ENCODE measurements at places on chromosomes 1 and 21.

GRCh38 chr1:7013833-7014639 is 228.8 kb downstream of the CAMTA1 start:
- no peak for DNase-seq

DNA sequence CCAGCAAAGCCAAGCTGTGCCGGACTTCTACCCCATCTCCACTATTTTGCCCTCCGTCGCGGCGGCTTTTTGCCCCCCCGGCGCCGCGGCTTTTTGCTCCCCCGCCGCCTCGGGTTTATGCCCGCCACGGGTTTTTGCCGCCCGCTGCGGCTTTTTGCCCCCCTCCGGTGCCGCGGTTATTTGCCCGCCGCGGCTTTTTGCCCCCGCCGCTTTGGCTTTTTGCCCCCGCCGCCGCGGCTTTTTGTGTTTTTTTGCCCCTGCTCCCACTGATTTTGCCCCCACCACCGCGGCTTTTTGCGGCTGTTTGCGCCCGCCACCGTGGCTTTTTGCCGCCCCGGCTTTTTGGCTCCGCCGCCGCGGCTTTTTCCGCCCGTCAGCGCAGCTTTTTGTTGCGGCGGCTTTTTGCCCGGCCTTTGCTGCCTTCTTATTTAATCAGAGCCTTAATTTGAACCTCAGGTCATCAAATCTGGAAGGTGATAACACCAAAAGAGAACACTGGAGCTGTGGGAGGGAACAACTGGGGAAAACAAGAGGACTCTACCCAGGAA is 106.0 kb downstream of the TPTE start:
- no peak for DNase-seq

DNA sequence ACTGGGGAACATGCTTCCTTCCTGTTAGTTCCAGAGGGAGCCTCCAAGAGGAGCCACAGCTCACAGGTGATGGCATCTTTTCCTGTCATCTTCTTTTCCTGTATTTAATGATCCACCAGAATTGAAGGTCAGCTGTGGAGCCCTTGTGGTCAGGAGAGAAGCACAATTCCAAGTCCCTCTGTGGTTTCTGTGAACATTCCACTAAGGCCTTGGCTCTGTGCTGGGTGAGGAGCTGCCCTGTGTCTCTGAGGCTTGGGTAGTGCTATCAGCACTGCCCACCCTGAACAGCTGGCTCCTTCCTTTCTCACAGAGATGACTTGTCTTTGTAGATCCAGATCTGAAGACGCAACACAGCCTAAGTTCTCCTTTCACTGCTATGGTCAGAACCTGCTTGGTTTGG is 141.9 kb upstream of the MAP1LC3C start:
- no peak for DNase-seq

DNA sequence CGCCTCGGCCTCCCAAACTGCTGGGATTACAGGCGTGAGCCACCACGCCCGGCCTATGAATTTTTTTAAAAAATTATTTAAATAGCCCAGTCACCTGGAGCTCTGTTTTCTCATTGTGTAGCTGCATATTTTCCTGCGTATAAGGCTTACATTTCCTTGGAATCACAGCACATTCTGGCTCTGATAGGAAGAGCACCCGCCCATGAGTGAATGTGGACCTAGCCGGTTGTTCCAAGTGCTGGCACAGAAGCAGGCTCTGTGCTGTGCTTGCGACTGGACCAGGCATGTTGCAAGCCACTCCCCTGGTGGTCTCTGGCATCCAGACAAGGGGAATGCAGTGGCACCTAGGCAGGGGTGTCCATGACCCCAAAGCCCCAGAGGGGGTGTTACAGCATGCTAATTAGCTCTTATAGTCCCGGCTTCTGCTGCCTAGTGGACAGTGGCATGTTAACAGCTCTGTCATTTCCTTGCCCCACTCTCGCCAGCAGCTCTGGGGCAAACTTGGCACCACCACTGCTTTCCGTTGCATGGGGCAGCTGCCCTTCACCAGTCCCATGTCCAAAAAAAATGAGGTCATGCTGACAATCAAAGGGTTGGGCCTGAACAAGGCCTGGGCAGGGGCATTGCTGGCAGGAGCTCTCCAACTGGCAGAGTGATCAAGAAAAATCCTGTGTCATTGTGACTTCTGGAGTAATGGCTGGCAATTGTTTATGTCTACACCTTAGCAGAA is 5.2 kb upstream of the VTCN1 start:
- no peak for DNase-seq

- no peak for DNase-seq
These were observed 114.0 kb upstream of the APP start for GRCh38 chr21:26284531-26284930.

GRCh38 chr1:240582953-240583352 is 29.0 kb downstream of the GREM2 start:
- DNase-seq: no peak

DNA sequence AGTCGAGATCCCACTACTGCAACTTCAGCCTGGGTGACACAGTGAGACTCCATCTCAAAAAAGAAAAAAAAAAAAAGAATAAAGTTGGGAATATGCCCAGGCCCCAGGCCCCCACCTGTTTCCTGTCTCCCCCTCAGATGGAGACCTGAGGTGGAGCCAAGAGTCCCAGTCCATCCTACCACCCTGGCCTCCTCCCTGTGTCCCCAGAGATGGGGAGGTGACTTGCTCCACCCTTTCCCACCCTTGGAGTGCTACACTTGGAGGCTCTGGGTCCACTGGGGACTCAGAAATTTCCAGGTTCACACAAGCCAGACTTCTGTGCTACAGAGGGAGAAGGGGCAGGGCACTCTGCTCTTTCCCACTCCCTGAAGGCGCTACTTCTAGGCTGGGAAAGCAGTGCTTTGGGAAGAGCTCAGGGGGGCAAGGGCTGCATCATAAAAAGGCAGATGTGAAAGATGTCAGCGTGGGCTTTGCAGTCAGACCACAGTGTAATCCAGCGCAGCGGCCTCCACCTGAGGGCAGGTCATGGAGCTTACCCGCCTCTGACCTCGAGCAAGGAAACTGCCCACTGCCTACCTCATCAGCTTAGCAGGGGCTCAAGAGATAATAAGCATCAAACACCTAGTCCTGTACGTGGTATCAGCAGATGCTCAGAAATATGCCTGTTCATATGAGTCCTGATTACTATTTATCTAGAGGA is 13.4 kb downstream of the TMEM63A start:
- no peak for DNase-seq

DNA sequence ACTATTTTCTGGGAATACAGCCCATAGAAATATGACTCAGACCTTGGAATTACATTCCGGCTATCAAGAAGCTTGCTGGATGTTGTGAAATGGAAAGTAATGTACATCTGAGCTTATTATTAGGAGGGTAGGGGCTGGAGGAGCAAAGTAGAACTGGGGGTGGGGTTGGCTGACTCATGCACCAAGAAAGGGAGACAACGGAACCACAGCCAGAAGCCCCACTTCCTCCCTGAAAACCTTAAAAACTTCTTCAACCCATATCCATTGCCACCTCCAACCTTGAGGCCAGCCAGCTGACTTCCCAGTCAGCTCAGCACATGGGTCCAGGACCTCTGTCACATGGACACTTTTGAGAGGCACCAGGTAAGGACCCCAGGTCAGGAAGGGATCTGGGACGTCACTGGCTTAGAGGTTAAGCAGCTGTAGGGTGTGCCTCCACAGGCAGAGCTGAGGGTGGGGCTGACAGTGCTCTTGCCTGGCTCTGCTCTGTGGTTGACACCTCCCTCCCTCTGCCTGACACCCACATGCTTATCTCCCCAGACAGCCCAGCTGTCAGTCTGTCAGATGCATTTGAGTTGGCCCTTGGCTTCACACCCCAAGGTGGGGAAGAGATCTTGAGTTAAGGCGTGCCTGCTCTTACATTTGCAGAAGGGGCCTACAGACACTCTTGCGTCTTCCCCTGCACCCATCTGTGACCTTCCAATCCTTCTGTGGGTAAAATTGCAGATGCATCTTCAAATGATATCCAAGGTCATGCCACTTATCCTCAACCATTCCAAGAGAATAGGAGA is 5.7 kb upstream of the ZNF683 start:
- peak; percentile 91 for DNase-seq

DNA sequence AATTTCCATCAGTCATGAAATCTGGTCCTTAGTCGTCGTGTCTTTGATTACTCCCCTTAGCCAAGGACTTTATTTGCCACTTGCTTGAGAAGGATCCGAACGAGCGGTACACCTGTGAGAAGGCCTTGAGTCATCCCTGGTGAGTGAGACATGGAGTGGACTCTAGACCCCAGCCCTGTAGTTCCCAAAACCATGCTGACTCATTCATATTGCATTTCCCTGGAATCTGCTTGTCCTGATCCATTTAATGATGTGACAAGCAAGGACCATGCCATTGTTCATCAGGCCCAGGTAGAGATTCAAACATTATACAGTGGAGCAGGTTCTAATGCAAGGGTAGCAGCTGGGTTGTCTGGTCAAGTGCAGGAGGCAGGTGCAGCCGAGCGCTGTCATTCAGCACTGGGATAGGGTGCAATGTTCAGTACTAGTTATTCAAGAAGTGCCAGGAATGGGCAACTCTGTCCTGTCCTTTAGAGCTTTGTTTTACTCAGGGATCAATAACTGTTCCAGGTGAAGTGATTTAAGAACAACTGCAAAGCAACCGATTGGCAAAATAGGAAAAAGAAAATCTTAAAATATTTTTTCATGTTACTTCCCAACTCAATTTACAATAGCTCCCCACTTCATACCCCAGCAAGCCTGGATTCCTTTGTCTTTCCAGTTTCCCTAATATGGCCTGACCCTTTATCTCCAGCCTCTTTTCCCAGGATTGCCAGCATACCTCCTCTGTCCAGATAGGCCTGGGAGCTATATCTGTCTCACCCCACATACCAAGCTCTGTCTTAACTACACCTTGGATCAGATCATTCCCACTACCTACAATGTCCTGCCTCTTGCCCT is 26.5 kb downstream of the CAMK1G start:
- DNase-seq: no peak

DNA sequence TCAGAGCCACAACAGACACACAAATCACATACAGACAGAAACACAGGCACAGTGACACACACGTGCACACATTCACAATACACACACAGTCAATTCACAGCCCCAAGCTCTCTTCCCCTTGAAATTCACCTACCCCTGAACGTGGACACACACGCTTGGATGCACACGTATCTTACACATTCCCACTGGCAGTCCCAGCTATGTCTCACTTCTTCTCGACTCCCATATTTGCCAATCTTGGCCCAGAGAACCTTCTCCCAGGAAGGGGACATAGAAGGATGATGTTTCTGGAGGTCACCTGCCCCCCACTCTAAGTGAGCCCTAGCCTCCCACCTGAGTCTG is 1.6 kb downstream of the CRYBG2 start:
- no peak for DNase-seq

DNA sequence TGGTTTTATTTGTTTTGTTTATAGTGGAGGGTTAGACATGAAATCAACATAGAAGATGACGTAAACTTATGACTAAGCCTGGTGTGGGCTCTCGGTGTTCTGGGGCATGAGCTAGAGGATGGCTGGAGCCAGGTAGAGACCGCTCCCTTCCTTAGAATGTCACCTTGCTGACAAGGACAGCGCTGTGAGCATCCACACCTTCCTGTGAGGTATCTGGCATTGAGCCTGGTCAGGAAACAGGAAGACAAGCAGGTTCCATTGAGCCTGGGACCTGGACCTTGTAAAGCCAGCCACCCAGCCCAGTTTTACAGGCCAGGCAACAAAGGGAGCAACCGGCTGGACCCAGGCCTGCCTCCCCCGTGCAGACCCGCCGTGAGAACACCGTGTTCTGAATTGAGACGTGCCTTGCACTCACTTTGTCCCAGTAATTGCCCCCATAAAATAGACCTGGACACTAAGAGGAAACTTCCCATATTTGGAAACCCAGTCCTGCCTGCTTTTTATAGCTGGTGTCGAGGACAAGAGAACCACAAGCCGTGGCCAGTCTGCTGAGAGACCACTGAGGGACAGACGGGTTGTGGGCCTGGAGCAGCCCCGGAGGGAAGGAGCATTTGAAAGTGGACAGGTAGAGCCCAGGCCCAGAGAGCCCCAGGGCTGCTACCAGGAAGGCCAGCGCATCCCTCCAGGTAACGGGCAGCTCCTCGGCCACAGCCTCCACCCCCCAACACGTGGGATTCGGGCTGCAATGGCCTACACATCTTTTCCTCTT is 78.0 kb downstream of the PDE9A start:
- DNase-seq: no peak

GRCh38 chr1:234549447-234550021 is 60.4 kb downstream of the IRF2BP2 start:
- no peak for DNase-seq

DNA sequence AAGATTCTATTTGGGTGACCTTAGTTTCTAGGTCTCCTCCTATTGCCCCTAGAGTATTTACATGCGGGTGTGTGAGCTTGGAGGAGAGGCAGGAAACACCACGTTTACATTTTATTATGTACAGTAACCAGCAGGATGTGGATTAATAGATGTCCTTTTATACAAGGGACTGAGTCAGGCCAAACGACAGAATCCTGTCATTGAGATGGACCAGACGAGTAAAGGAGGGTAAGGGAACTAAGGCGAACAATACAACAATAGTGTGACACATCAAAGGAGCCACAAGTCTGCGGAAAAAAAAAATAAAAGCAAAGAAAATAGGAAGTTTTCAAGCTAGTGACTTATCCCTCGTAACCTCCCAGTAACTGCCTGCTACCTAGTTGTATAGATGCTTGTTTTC is 151.1 kb downstream of the GABPA start:
- no peak for DNase-seq

DNA sequence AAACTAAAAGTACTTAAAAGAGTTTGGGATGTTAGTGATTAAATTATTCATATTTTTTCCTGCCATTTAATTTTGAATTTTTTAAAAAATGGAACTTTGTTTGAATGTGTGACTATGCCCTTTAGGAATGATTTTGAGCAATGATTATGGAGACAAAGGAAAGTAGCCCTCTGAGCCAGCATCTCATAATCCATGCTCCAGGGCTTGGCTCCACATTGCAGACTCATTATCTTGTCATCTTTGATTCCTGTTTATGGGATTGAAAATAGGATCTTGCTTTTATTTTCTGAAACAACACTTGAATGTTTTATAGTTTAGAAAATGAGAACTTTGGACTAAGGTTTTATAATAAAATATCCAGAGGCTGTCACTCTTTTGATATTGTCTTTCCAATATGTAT is 14.5 kb downstream of the AXDND1 start:
- DNase-seq: no peak

GRCh38 chr1:36279110-36279788 is 26.9 kb upstream of the SH3D21 start:
- DNase-seq: no peak

- DNase-seq: no peak
These were observed 2.6 kb upstream of the TTC34 start for GRCh38 chr1:2803931-2804627.

DNA sequence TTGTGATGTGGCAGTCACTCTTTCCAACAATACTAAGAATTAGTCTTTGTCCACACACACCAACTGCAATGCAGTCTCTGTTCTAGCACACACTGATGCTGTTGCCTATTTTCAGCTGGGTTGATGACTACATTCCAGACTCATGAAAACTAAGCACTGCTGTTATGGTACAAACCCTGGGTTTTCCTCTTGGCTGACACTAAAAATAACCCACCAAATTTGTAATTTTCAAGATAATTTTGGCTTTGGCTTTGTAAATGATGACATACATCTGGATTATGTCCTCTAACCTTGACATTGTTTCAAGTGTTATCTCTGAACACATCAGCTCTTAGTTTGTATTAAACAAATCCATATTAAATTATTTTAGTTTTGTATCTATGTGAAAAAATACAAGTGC is 444.8 kb downstream of the PTPRC start:
- DNase-seq: no peak

- DNase-seq: peak; percentile 96
These were observed at the start of gene GPR3 for GRCh38 chr1:27392096-27392777. Gene GPR3 (plus strand): TSS chr1:27392622. CDS start chr1:27393799, 1,177 bp downstream.

- no peak for DNase-seq
These were observed 158.7 kb downstream of the DSCAM start for GRCh38 chr21:40688106-40688864.

GRCh38 chr1:107246775-107247345 is 106.0 kb downstream of the NTNG1 start:
- no peak for DNase-seq

Data from activated CD8-positive, alpha-beta T cell treated with anti-CD3 and anti-CD28 coated beads for 36 hours (primary cell).